ENCODE measurements at places on chromosomes 16 and 17.

GRCh38 chr17:17159571-17159970, 46.6 kb downstream of the PLD6 start:
- no peak for DNase-seq

- no peak for DNase-seq
Measured at GRCh38 chr16:28168991-28169554, 42.7 kb downstream of the XPO6 start.

DNA sequence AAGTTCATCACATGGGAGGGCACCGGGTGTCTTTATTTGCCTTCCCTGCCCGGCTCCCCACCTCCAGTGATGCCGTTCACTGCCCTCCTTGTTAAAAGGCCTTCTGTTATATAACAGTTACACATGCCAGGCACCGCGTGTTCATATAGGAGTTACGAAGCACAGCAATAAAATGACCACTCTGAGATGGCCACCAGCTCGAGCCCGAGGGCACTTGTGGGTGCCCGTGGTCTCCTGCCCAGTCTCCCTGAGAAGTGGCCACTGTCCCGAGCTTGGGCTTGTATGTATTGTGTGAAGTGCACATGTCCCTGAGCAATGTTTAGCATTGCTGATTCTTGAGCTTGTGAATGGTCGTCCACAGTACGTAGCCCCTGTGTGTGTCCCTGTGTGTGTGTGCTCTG, 355.6 kb downstream of the SEC14L1 start:
- no peak for DNase-seq

- no peak for DNase-seq
Measured at GRCh38 chr17:30950669-30951399, 20.0 kb upstream of the RNF135 start.

- no peak for DNase-seq
Measured at GRCh38 chr17:80866050-80866793, 125.4 kb upstream of the CHMP6 start.

DNA sequence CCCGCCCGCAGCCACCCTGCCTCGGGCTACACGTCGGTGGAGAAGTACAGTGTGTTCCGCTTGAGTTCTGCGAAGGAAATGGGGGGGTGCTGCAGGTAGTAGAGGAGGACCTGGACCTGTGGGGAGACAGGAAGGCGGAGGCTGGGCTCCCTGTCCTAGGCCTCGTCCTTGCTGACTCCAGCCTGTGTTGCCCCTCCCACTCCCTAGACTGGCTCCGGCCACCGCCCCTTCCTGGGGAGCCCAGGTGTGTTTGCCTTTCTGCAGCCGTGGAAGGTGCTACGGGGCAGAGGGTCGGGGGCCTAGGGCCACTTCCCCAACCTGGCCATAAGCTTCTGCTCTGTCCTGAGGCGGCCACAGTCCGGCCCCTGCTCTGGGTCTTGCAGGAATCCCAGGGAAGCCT, 9.1 kb downstream of the TIMM22 start:
- DNase-seq: no peak

- no peak for DNase-seq
Measured at GRCh38 chr17:82920150-82920549, 80.3 kb upstream of the ZNF750 start.

DNA sequence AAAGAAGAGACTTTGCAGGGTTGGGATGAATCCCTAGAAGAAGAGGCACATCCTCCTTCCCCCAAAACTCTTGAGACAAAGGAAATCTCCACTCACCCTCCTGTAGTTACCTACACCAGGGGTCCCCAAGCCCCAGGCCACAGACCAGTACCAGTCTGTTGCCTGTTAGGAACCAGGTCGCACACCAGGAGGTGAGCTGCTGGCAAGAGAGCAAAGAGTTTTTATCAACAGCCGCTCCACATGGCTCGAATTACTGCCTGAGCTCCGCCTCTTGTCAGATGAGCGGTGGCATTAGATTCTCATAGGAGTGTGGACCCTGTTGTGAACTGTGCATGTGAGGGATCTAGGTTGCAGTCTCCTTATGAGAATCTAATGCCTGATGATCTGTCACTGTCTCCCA, 98.9 kb downstream of the CCT6B start:
- no peak for DNase-seq

- no peak for DNase-seq
Measured at GRCh38 chr16:29761882-29762281, 16.1 kb upstream of the C16orf54 start.

DNA sequence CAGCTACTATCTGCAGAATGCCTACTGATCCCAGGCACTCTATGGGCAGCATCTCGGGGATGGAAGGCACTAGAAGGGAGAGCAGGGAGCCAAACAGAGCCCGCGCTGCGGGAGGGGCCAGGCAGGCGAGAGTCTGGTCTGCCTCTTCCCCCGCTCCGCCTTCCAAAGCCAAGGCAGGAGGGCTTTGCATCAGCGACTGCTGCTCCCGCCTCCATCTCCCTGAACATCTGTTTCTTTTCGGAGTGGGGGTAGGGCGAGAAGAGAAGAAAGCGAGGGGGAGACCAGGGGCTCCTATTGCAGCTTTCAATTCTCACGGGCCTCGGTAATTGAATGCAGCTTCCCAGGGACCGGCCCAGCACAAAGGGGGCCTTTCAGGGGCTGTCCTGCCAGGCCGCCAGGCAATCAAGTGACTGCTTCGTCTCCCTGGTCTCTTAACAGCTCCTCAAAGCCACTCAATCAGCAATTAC, 31.4 kb upstream of the CDC42EP4 start:
- DNase-seq: peak; percentile 91

DNA sequence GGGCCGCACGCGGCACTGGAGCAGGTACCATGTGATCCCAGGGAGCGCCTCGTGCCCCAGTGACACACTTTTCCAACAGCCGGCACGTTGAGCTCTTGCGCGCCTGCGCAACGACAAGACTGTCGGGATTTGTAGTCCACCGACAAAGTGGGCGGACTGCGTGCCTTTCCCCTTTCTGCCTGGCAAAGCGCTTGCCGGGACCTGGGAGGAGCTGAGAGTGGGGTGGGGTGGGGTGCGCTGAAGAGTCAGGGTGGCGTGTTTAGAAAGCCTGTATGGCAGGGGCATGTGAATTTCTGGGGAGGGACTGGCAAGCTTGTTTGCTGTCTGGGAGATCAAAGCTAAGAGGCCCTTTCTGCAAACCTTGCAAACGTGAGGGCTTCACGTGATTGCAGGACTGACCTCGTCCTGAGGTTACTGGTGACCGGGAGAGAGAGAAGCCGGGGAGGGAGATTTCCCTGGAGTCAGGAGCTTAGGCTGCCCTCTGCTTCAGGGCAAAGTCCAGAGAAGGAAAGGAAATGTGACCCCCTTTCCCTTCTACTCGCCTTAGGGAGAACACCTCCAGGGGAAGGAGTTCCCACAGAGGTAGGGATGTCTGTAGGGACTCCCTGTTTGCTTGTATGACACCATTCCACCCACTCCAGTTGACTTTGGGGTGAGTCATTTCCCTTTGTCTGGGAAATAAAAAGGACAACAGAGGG, 429 bp upstream of the NR1D1 start:
- peak; percentile 88 for DNase-seq
